Mucosa of gallbladder (tissue), 1 donor: ENCODE measurements at places on chromosomes 16 and 17.

- DNase-seq, result no peak
These were observed 16.4 kb upstream of the SLC6A4 start for GRCh38 chr17:30251931-30252330.

- no peak for DNase-seq
These were observed 26.1 kb downstream of the RCVRN start for GRCh38 chr17:9878786-9879525.

- DNase-seq, result no peak
These were observed 10.9 kb downstream of the MMP2 start for GRCh38 chr16:55489956-55490265.

- DNase-seq, result no peak
These were observed 222.7 kb downstream of the C16orf95 start for GRCh38 chr16:87094556-87094865.

GRCh38 chr17:36104701-36105181 is 1.1 kb downstream of the CCL4 start:
- no peak for DNase-seq

DNA sequence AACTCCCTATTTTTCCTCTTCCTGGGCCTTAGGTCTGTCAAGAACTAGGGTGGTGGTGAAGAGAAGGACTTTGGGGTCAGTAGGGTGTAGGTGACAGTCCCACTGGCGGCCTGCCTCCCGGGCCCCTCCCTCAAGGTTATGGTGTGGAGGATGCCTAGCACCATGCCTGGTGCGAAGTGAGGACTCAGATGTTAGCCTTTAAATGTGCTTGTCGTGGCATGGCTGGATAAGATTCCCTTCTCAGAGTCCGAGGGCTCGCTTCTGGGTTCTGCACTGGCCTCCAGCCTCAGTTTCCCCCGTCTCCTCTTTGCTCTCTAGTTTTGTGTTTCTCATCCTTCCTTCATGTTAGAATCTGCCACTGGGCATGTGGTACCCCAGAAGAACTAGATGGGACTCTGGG is 32.0 kb downstream of the HAPSTR1 start:
- DNase-seq, result no peak

GRCh38 chr16:86088287-86088686 is 189.3 kb downstream of the IRF8 start:
- no peak for DNase-seq

- no peak for DNase-seq
These were observed 90.5 kb downstream of the C16orf78 start for GRCh38 chr16:49464093-49464492.

GRCh38 chr16:10408824-10409381 is 23.0 kb downstream of the ATF7IP2 start:
- no peak for DNase-seq
